ENCODE measurements at places on chromosomes 3 and 15. TPM values are rescaled to one million over a fixed set of nuclear protein-coding genes. Genes with fewer than 3 reads are reported as not detected.

- no peak overlapping the region for H3K27ac ChIP-seq
- no peaks in the 10 kb centered on the region for H3K36me3 ChIP-seq
- H3K4me1 ChIP-seq = no peaks in the 10 kb centered on the region
Measured at GRCh38 chr3:141519587-141519986, 32.8 kb downstream of the RASA2 start.

GRCh38 chr3:74523811-74524210 is 90.6 kb downstream of the CNTN3 start:
- no peaks in the 10 kb centered on the region for H3K4me1 ChIP-seq
- no peak for DNase-seq
- H3K27ac ChIP-seq = no peak overlapping the region
- no peaks in the 10 kb centered on the region for H3K27me3 ChIP-seq

- no peaks in the 10 kb centered on the region for H3K27me3 ChIP-seq
- DNase-seq = no peak
- no peaks in the 10 kb centered on the region for H3K4me1 ChIP-seq
- no peaks in the 10 kb centered on the region for H3K36me3 ChIP-seq
- H3K27ac ChIP-seq = no peak overlapping the region
Measured at GRCh38 chr15:97168704-97169475, 791.6 kb upstream of the ARRDC4 start.

- no peaks in the 10 kb centered on the region for H3K27me3 ChIP-seq
- no peak overlapping the region for H3K27ac ChIP-seq
- no peak overlapping the region for H3K4me3 ChIP-seq
Measured at GRCh38 chr3:55191911-55192775, 264.3 kb upstream of the LRTM1 start.

The RAD18 gene
- total RNA-seq = 10.3 TPM

DNA sequence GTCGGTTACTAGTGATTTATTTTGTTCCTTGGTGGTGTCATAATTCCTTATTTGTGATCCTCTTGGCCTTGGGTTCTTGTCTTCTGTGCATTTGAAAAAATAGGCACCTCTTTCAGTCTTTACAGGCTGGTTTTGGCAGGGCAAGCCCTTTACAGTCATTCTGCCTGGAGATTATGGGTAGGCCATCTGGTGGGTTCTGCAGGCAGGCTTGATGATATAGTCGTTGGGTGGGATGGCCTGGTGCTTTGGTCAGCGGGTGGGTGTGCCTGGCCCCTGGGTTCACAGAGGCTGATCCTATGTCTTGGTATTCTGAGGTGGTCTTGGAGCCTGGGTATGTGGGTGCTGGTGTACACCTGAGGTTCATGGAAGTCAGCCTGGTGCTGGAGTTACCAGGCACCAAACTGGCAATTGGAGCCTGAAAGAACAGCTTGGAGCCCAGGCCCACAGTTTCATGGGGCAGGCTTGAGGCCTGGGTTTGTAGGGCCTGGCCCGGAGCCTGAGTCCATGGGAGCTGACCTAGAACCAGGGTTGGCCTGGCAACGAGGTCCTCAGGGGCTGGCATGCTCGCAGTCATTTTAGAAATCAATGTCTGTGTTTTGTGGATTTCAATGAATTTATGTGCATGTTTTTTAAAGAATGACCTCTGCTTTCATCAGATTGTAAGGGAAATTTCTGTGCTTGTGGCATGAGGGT is 63.3 kb downstream of the DOCK3 start:
- no peaks in the 10 kb centered on the region for H3K27me3 ChIP-seq
- no peak overlapping the region for H3K27ac ChIP-seq
- DNase-seq = no peak
- H3K36me3 ChIP-seq = no peaks in the 10 kb centered on the region
- H3K4me1 ChIP-seq = no peaks in the 10 kb centered on the region

- no peaks in the 10 kb centered on the region for H3K4me1 ChIP-seq
- H3K4me3 ChIP-seq = no peak overlapping the region
- no peaks in the 10 kb centered on the region for H3K27me3 ChIP-seq
Measured at GRCh38 chr3:186209810-186210752, 101.2 kb upstream of the ETV5 start.

Measured in uterus (tissue), 4 donors.